Renal cortical epithelial cell (primary cell): ENCODE measurements at places on chromosomes 11 and 22. TPM values are rescaled to one million over a fixed set of nuclear protein-coding genes. Genes with fewer than 3 reads are reported as not detected.
A peak's percentile ranks its signal among the peaks of the same experiment; 100 is the strongest.

DNA sequence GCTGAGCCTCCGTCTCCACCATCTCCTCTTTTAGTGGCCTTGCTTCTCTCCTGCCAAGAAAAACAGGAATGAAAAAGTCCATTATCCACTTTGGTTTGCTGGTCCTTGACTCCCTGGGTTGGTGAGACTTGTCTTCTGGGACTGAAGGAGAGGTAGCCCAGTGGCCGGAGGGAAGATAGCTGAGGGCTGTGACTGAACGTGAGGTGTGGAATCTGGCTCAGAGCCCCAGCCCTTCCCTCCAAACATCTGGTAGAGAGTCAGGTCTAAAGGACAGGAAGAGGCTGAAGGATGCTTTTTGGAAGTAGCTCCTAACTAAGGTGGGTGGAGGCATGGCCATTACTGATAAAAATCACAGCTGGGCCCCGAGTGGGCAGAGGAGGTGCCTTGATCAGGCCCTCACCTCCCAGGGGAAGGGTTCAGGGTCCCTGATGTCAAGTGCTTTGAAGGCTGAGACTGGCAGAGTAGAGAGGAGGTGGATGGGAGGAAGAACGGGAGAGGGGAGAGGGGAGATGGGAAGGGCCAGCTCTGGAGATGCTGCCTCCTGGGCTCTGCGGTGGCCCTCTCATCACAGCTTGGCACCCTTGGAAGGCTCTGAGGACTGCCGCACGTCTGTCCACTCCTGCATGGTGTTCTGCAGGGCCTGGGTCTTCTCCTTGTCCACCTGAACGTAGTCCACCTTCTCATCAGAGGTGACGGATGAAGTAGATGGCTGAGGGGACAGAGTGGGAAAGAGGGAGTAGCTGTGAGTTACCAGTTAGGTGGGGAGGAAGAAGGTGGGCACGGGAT, 30.2 kb downstream of the USP35 start:
- no peak for DNase-seq

- no peak for DNase-seq
Observed at GRCh38 chr22:46977656-46978343, 215.3 kb downstream of the TBC1D22A start.

- DNase-seq = peak; percentile 60
Observed at GRCh38 chr11:45252134-45252856, 33.8 kb downstream of the SYT13 start.

DNA sequence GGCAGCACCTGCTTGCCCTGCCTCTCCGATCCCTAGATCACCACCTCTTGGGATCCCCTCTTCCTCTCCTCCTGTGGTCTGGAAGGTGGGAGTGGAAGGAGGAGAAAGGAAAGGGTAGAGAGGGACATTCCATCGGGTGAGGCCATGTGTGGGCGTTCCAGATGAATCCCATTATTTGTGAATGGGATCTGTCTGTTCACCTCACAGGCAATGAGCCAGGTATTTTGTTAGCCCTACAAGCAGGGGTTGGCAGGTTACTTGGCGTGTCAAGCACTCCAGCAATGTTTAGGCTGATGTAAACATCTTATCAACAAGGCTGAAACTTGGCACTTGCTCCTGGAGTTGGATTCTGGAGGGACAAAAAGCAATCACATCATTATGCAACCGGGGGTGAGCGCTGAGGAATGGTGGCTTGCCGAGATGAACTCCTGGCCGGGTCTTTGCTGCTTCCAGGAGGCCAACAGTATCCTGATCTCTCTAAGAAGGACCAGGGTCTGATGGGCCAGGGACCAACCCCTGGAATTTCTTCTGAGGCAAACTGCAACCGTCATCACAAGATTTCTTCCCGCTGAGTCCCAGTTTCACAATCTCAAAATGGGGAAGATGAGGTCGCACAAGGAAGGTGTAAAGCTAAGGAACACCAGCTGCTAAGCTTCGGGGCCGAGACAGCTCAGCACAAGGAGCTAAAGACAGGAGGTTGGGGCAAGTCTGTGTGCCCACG, 7.8 kb downstream of the ADAMTS8 start:
- DNase-seq = no peak

GRCh38 chr11:6333095-6333494, 12.8 kb upstream of the CAVIN3 start:
- DNase-seq = no peak

DNA sequence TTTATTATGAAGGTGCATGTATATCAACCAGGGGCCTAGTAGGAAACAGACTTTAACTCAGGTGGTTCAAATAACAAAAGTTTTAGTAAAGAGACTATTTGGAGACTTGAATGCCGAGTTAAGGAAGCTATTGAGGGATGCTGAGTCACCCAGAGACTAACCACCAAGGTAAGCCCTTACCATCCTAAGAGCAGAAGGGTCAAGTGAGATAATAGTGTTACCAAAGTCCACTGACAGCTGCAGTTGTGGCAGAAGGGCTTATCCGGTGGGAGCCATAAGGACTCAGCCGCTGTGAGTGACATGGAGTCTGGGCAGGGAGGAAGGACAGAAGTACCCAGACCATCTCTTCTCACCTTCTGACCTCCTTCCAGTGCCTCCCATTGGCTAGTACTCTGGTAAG, 134.0 kb downstream of the INSC start:
- DNase-seq = no peak

GRCh38 chr11:69620683-69621290, 20.2 kb upstream of the CCND1 start:
- DNase-seq = no peak

DNA sequence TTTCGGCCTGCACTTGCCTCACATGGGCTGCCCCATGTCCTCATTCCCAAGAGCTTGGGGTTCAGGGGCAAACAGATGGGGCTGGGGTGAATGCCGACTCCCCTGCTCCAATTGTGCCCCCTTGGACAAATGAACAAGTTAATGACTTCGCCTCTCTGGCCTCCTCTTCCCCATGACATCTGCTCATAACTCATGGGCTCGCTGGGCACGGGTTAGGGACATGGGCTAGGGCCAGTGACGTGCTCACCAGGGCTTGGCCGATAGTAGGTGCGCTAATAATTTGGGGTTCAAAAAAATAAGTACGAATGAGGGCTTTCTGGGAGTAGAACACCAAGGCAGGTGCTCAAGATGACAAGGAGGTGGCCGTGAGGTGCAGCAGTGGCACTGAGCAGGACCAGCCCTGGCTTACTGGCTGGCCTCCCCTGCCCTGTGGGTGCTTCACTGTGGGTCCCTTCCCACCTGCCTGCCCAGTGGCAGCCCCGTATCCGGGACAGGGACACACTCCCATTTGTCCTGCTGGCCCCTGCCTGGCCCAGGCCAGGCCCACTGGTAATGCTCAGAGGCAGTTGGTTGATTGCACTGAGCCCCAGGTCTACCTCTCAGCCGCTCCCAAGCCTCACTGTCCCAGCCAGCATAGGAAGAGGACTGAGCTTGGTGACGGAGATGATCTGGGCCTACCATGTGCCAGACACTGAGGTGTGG, 12.3 kb downstream of the CBX6 start:
- DNase-seq = no peak

DNA sequence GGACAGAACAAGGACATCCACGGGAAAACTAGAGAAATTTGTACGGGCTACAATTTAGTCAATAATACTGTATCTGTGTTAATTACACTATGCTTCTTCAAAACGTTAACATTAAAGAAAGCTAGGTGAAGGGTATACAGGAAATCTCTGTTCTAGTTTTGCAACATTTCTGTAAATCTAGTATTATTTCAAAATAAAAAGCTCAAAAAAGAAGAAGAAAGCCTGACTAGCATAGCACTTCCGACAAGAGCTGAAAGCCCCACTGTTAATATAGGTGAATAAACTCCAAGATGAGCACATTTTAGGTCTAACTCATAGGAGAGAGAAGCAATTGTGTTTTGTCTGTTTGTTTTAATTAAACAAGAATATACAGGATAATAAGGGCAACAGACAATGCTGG, 299.7 kb downstream of the TTC28 start:
- no peak for DNase-seq

Gene MMP7
- 2,273 and 2,825 TPM in 2 replicates for total RNA-seq

Gene SCO2
- 2.0 and 7.3 TPM in 2 replicates for total RNA-seq

Gene RFPL3
- total RNA-seq = not detected in 2 replicates
